ENCODE measurements at places on chromosomes 3 and 15.

GRCh38 chr15:64351265-64351664 lies 4.7 kb downstream of the CSNK1G1 start:
- DNase-seq = no peak

DNA sequence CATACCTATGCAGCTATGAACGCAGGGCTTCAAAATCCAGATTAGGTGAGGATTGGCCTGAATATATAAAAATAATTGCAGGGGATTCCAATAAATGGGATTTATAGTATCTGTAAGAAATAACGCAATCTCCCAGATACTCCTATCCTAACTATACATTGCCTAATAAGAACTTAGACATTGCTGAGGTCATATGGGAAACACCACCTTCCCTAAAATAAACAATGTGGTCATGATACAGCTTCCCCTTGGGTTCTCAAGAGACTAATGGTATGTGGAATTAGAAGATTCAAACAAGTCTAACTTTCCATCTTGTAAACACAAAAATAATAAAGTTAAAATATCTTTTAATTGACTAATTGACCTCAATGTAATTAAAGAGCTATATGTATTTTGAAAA lies 28.2 kb downstream of the UBE3A start:
- DNase-seq = no peak

GRCh38 chr3:188088948-188089685 lies 64.8 kb upstream of the LPP start:
- DNase-seq = no peak

- no peak for DNase-seq
Observed at GRCh38 chr3:126151562-126152302, 28.7 kb downstream of the ALDH1L1 start.

- no peak for DNase-seq
Observed at GRCh38 chr15:78041946-78042345, 35.6 kb downstream of the TBC1D2B start.

GRCh38 chr3:55435491-55435890 lies 51.6 kb downstream of the WNT5A start:
- DNase-seq = no peak

- no peak for DNase-seq
Observed at GRCh38 chr15:93358166-93359059, 269.4 kb upstream of the RGMA start.

- no peak for DNase-seq
Observed at GRCh38 chr15:56963126-56963525, 44.7 kb downstream of the TCF12 start.

DNA sequence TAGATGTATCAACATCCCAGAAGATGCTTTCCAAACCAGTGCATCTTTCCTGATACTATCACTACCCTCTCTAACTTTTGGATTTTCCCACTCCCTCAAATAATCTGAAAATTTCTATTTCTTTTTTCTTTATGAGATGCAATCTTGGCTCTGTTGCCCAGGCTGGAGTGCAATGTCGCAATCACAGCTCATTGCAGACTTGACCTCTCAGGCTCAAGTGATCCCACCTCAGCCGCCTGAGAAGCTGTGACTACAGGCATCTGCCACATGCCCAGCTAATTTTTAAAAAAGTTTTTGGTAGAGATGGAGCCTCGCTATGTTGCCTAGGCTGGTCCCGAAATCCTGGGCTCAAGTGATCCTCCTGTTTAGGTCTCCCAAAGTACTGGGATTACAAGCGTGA lies 239.7 kb downstream of the SUCLG2 start:
- DNase-seq = no peak

DNA sequence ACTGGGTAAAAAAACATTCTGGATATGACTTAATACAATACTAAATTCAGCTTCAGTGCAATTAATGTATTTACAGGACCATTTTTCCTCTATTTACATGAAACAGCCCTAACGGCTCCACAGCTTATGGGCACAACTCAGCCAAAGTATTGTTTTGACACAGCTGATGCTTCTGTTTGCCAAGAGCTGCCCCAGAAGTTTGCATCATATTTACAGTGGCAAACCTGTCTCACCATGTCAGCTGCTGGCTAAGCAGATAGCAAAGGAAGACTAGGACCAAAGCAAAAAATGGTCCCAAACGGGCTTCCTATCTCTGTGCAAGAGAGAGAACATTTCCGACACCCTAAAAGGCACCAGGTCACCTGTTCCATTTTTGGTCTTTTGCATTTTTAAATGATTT lies 94.5 kb downstream of the ADAMTS9 start:
- DNase-seq = no peak

GRCh38 chr15:62644889-62645742 lies 397.4 kb upstream of the TPM1 start:
- DNase-seq = no peak

DNA sequence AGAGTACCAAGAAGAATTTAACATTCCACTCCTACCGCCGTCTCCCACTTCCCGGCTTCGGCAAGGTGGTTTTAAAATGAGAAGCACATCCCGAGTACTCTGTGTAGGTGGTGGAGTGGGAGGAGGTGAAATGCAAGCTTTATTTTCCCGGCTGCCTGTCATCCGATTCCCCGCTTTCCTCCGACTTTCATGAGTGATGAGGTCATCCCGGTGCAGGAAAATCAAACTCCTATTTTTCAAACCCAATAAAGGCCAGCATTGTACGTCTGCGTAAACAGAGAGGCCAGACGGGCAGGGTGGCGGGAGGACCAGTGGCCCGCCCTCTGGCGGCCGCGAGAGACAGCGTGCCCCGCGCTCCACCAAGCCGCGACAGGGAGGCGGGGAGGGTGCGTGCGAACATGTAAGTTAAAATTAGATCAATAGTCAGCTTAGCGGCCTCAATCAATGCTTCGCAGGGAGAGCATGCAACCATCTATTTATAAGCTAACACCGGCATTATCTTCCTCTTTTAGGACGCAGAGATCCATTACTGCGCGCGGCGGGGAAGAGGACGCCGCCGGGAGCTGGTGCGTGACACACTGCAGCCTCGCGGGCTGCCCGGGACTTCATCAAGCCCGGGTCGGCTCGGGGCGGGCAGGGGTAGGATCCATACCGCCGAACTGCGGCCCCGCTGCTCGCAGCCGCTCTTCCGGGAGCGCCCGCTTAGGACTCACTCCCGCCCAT lies 163.3 kb downstream of the CD47 start:
- DNase-seq = peak; percentile 66

DNA sequence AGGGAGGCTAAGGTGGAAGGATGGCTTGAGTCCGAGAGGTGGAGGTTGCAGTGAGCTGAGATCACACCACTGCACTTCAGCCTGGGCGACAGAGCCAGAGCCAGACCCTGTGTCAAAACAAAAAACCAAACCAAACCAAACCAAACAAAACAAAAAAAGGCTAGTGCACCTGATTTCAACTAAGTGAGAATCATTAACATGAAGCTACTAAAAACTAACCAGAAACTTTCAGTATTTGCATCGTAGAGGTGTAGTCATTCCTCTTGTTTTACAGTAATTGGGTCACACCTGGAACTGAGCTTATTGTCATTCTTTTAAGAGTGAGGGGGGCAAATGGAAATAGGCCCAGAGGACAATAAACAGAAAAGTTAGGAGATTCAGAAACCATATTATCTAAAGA lies 58.5 kb downstream of the ST6GAL1 start:
- DNase-seq = no peak

GRCh38 chr3:71308836-71309235 lies 274.7 kb downstream of the FOXP1 start:
- no peak for DNase-seq

GRCh38 chr3:177545964-177546363 lies 348.7 kb upstream of the TBL1XR1 start:
- DNase-seq = no peak

DNA sequence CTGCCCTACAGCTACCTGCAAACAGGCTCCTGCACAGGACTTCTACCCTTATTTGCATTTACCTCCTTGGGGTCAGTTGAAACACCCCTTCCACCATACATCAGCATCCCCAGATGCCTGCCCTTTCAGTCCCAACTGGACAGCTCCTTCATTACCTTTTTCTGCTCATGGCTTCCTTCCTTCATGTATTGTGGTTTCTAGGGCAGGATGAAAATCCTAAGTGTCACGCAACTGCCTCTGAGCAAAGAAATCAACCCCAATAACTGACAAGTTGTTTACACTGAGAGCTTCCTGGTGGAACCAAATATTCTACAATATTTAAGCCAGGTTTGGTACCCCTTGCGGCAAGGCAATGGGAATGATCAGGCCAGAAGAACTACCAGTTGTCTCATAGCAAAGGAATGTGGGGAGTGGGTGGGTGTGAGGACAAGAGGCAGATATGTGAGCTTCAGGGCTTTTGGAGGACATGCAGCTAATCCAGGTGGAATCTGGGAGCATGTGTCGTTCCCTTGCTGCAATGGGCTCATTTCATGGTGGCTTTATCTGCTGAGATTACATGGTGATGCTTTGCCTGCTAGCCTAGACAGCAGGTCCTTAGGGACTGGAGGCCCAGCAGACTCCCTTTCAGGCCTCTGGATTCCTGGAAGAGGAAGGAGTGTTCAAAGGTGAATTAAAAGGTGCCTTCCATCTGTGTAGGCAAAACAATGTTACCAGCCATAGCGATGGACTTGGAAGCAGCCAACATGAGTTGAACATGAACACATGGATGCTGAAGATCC lies 34.9 kb downstream of the PPCDC start:
- no peak for DNase-seq
